ENCODE measurements at places on chromosomes 16 and 17.

GRCh38 chr17:29379084-29379991, 10.8 kb upstream of the TAOK1 start:
- DNase-seq, result no peak

DNA sequence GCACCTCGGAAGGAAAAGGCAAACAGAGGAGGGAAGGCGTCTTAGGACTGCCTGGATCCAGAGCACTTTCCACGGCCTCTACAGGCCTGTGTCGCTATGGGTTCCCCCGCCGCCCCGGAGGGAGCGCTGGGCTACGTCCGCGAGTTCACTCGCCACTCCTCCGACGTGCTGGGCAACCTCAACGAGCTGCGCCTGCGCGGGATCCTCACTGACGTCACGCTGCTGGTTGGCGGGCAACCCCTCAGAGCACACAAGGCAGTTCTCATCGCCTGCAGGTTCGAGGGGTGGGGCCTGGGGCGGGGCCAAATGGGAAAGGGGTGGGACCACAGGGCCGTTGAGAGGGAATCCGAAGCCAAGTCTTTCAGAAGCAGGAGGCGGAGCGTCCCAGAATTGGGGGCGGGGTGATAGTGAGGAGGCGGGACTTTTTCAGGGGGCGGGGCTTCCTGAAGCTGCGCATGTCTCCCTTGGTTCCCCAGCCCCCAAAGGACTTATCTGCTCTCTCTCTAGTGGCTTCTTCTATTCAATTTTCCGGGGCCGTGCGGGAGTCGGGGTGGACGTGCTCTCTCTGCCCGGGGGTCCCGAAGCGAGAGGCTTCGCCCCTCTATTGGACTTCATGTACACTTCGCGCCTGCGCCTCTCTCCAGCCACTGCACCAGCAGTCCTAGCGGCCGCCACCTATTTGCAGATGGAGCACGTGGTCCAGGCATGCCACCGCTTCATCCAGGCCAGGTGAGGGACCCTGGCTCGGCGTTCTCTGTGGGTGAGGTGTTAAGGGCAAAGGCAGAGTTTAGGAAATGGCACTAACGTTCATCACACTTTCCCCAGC, 939 bp downstream of the BCL6B start:
- peak; percentile 96 for DNase-seq

DNA sequence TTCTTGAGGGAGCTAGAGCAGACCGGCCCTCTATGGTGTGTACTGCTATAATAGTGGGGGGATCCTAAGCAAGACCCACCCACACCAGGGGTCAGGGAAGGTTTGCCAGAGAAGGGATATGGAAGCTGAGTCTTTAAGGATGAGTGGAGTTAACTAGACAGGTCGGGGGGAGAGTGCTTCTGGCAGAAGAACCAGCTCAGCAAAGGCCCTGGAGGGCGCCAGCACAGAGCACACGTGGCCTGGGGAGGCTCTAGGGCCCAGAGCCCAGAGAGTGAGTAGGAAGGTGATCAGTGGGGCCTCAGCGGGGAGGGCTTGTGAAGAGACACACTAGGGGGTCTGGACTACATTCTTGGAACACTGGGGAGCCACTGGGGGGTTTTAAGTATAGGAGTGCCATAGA, 21.1 kb downstream of the NGFR start:
- no peak for DNase-seq

DNA sequence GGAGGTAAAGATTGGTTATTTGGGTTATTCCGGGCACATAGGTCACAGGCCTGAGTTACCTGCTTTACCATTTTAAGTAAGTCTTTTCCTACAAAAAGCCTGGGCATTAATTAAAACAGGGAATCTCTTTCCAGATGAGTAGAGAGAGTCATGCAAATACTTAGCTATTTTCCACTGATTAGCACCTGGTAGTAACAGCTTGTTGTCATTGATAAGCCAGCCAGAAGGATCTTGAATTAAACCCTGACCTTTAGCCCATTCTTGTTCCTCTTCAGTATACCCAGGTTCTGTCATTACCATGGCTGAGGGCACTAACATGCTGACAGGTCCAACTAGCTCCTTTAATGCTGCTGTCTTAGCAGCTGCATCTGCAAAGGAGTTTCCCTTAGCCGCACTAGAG, 44.4 kb upstream of the ARL4D start:
- no peak for DNase-seq

DNA sequence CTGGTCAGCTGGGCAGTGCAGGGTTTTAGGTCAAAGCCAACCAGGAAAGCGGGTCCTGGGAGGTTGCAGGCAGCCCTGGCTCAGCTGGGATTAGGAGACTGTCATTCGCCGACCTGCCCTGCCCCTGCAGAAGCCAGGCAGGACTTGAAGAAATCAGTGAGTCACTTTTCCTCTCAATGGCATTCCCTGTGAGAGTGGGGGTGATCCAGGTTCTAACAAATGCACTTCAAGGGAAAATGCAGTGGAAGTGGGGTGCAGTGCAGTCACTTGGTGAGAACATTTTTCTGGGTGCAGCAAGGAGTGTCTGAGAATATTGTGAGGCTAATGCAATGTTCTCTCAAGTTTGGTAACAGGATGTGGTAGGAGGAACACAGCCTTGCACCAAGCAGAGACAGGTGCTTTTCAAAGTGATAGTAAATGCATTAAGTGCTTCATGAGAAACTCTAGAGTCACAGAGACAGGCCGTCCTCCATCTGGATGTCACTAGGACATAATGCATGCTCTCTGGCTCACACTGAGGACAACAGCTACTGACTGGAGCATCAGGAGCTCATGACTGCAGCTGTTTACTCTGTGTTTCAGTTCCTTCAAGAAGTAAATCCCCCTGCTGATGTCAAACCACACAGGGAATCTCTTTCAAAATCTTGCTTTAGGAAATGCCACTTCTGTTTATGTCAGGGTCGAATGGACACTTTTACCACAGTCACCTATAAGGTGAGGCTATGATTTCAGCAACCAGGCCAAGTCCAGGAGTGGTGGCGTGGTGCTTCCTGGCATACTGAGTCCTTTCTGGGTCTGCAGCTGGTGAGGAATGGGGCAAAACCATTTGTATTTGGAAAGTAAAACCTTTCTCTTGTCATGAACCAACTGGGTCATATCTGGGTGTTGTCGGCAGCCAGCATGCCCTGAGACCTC, 16.7 kb downstream of the CDK5R1 start:
- no peak for DNase-seq

- DNase-seq, result no peak
These were observed 896.2 kb downstream of the CDH11 start for GRCh38 chr16:64225696-64226095.

DNA sequence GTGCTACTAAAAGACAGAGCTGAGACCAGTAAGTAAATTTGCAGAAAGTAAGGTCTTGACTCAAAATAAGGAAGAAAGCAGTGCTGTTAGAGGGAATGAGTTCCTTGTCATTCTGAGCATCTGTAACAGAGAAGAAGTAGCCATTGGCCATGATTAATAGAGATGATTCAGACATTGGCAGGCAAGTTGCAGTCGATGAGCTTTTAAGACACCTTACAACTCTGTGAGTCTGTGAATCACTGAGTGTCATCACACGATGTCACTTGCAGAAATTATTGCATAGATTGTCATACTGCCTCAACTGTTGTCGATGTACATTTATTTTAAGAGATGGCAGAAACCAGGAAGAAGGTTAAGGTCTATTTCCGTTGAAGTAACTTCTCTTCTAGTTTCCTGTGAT, 201.1 kb upstream of the CDH13 start:
- no peak for DNase-seq

DNA sequence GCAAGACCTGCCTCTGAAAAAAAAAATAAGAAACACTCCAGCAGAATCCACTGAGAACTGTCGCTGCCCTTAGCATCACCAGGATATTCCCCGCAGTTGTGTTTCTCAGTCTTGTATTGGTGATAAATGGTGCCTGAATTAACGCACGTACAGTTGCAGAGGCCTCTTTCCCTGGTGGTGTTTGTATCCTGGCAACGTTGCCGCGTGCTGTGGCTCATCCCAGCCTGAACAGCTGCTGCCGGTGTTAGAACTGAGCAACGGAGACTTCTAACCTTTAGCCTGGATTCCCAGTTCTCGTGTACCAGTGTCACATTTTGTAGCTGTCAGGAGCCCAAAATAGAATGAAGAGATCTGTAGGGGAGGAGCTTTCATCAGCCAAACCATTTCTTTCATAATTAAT, 4.8 kb downstream of the MLYCD start:
- DNase-seq, result no peak

- DNase-seq, result no peak
These were observed 1.8 kb downstream of the CYLD start for GRCh38 chr16:50743581-50744225.
